ENCODE measurements at places on chromosomes 1 and 21.
A peak's percentile ranks its signal among the peaks of the same experiment; 100 is the strongest.

DNA sequence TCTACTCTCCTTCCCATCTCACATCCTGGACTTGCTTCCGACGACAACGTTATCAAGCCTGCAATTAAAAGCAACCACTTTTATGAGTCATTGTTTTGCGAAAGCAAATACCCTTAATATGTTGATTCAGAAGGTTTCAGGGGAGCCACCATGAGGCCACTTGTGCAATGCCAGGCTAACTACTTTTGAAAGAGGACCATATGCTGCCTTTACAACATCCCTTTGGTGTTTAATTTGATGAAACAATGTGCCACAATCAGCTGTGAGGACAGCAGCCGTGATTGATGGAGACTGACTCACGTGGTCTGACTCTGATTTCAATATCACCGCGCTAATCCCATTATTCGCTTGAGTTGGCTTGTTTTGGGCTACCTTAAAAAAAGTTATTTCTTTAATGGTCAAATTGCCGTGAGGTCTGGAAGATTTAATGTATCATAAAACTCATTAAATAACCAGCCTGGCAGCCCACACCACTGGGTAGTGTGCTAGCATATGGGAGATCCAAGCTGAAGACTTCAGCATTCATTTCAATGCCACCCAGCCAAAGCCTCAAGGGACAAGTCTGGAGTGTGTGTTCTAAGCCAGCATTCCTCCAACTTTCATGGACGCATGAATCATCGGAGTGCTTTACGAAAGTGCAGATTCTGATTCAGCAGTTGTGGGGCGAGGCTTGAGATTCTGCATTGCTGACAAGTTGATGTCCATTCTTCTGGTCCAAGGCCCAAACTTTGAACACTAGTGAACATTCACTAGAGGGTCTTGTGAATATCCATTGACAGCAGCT, 73.3 kb upstream of the PAXBP1 start:
- no peaks in the 10 kb centered on the region for H3K4me1 ChIP-seq
- DNase-seq, result no peak
- peaks cover 24% of the 10 kb centered on the region for H3K27me3 ChIP-seq
- H3K36me3 ChIP-seq, result no peaks in the 10 kb centered on the region
- H3K27ac ChIP-seq, result no peak overlapping the region
- H3K4me3 ChIP-seq, result no peak overlapping the region

GRCh38 chr1:235632506-235633401, 16.8 kb downstream of the GNG4 start:
- H3K27me3 ChIP-seq, result peaks cover 62% of the 10 kb centered on the region
- DNase-seq, result no peak
- no peak overlapping the region for H3K4me3 ChIP-seq
- no peaks in the 10 kb centered on the region for H3K36me3 ChIP-seq
- H3K4me1 ChIP-seq, result peaks cover 12% of the 10 kb centered on the region

DNA sequence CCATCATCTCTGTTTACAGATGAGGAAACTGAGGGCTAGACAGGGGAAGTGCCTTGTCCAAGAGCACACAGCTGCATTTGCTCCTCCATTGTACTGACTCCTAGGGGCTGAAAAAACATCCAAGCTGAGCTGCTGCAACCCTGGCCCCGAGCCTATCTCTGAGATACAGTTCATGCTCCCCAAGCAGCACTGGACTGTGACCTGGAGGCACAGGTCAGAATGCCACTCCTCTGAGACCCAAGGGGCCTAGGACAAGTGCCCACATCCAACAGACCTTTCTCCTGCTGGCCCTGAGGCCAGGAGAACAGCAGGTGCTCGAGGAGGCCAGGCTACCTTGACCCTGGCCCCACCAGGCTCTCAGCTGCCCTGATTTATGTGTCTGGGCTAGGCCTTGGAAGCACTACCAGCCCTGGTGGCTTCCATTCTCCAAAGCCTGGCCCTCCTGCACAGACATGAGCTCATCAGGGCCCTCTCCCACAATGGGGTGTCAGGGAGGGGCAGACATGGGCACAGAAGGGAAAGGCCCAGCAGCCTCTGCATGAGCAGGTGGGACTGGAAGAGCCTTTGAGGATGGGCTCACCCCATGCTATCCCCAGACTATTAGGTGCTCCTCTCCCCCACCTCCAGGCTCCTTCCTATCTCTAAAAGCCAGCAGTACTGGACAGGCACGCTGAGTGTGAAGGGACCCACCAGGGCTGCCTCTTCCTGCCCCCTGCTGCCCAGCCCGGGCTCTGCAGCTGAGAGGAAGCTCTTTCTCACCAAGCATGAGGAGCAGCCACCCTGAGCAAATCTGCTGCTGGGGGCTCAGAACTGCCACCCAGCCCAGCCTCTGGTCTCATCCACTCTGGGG, 18.8 kb downstream of the ADGRB2 start:
- peaks cover 4% of the 10 kb centered on the region for H3K4me1 ChIP-seq
- H3K27ac ChIP-seq, result no peak overlapping the region
- no peaks in the 10 kb centered on the region for H3K36me3 ChIP-seq
- no peak overlapping the region for H3K4me3 ChIP-seq
- peaks cover 37% of the 10 kb centered on the region for H3K27me3 ChIP-seq
- DNase-seq, result peak; percentile 76

- H3K27ac ChIP-seq, result no peak within 1 kb of the TSS
- peaks cover 3% of the 10 kb centered on the region for H3K4me1 ChIP-seq
- H3K36me3 ChIP-seq, result no peaks in the 10 kb centered on the region
- H3K4me3 ChIP-seq, result no peak within 1 kb of the TSS
Observed at GRCh38 chr1:201282931-201283829, at the start of gene PKP1. TSS of gene PKP1 (plus strand) at chr1:201283506. CDS start at chr1:201283703, 197 bp downstream.

DNA sequence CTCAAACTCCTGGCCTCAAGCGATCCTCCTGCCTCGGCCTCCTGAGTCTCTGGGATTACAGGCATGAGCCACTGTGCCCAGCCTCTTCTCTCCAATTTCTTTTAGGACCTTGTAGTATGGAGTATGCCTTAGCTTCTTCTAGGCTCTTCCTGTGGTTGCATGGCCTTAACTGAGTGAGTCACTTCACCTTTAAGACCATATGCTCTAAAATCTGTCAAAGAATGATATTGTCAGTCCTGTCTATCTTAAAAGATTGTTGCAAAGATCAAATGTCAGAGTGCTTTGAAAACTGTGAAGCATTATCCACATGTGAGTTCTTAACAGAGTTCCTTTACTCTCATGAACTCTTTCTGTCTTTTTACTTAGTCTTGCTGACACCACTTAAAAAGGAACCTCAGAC, 37.2 kb downstream of the ATP2B4 start:
- H3K36me3 ChIP-seq, result peaks cover 22% of the 10 kb centered on the region
- H3K4me3 ChIP-seq, result no peak overlapping the region
- H3K27me3 ChIP-seq, result no peaks in the 10 kb centered on the region
- peaks cover 51% of the 10 kb centered on the region for H3K4me1 ChIP-seq

DNA sequence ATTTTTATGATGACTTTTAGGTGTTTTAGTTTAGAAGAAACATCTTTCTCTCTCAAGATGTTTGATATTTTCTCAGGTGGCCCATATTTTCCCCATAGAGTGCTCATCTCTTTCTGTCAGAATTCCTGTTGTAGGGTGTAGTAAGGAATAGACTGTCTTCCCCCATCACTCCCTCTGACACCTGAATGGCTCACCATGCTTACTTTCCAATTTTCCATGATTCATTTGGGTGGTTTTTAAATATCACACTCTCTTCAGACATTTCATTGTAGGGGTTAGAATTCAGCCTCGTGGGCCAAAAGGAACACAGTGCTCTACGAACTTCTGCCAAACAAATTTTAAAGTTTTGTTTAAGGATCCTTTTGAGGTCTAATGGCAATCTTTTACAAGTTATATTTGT, 24.0 kb downstream of the GIPC2 start:
- no peak for DNase-seq
- H3K27me3 ChIP-seq, result peaks cover 20% of the 10 kb centered on the region
- H3K4me1 ChIP-seq, result no peaks in the 10 kb centered on the region
- no peaks in the 10 kb centered on the region for H3K36me3 ChIP-seq
- H3K4me3 ChIP-seq, result no peak overlapping the region
- no peak overlapping the region for H3K27ac ChIP-seq

- H3K4me3 ChIP-seq, result no peak overlapping the region
- H3K4me1 ChIP-seq, result no peaks in the 10 kb centered on the region
- H3K27ac ChIP-seq, result no peak overlapping the region
- H3K36me3 ChIP-seq, result no peaks in the 10 kb centered on the region
- DNase-seq, result no peak
Observed at GRCh38 chr1:61851849-61852669, 109.8 kb downstream of the PATJ start.

DNA sequence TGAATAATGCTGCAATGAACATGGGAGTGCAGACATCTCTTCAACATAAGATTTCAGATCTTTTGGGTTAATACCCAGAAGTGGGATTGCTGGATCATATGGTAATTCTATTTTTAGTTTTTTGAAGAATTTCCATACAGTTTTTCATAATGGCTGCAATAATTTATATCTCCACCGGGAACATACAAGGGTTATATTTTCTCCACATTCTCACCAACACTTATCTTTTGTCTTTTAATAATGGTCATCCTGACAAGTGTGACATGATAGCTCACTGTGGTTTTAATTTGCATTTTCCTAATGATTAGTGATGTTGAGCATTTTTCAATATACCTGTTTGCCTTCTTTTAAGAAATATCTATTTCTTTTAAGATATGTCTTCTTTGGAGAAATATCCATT, 44.5 kb upstream of the WARS2 start:
- H3K4me1 ChIP-seq, result no peaks in the 10 kb centered on the region
- peaks cover 9% of the 10 kb centered on the region for H3K36me3 ChIP-seq
- no peak for DNase-seq
- H3K27me3 ChIP-seq, result no peaks in the 10 kb centered on the region

- no peak for DNase-seq
- H3K27ac ChIP-seq, result no peak overlapping the region
- no peaks in the 10 kb centered on the region for H3K36me3 ChIP-seq
- H3K4me1 ChIP-seq, result no peaks in the 10 kb centered on the region
- H3K27me3 ChIP-seq, result no peaks in the 10 kb centered on the region
- no peak overlapping the region for H3K4me3 ChIP-seq
Observed at GRCh38 chr1:86084998-86085397, 71.6 kb downstream of the COL24A1 start.

DNA sequence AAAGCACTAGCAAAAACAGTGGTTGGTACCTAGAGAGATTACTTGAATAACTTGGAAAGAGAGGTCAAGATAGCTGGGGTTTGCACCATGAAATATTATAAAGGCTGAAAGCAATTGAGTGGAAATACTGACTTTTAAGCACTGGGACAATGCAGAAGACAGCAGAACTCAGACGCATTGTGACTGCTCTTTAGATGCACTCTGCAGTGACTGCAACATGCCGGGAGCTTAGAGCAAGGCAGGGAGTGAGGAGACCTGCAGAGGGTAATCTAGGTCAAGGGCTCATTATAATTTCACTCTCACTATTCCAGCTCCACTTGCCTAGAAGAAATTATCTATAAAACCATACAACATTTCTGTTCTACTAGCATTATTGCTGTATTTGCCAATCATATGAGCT, 36.6 kb downstream of the OLFM3 start:
- H3K4me1 ChIP-seq, result no peaks in the 10 kb centered on the region
- H3K27me3 ChIP-seq, result no peaks in the 10 kb centered on the region
- no peak overlapping the region for H3K4me3 ChIP-seq
- DNase-seq, result no peak

DNA sequence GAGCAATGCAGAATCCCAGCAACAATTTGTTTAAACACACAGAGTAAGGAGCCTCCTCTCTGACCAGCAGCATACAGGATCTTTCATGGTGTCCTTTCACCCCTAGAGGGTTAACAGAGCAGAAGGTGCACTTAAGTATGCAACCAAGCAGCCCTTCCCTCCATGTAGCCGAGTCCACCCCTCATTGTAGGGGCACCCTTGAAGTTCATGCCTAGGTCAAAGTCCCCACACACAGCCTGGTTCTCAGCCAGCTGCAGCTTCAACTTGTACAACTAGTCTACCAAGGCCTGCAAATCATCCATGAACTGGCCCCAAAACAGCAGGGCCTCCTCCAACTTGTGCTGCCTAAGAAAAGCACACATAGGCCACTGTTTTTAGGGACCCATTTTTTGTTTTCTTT, 7.0 kb upstream of the BMP8B start:
- no peak overlapping the region for H3K27ac ChIP-seq
- no peak overlapping the region for H3K4me3 ChIP-seq
- H3K27me3 ChIP-seq, result peaks cover 38% of the 10 kb centered on the region
- no peak for DNase-seq

DNA sequence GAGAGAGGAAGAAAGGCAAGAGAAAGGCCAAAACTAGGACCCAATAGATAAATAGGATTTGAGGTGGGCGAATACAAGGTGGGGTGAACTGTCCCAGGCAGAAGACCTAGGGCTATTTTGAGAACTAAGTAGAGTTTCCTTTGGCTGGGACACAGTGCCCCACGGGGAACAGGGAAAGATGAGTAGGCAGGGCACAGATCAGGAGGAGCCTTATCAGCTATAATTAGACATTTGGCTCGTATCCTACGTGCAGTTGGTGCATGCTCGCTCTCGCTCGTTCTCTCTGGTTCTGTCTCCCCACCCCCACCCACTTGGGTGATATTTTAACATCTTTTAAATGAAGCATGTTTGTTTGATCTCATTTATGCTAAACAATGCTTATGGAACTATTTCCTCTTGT, 235.0 kb upstream of the JUN start:
- H3K4me1 ChIP-seq, result peaks cover 32% of the 10 kb centered on the region
- H3K27me3 ChIP-seq, result peaks cover 6% of the 10 kb centered on the region

GRCh38 chr1:178684542-178685000, 40.5 kb upstream of the RALGPS2 start:
- H3K36me3 ChIP-seq, result no peaks in the 10 kb centered on the region
- no peak for DNase-seq
- no peaks in the 10 kb centered on the region for H3K27me3 ChIP-seq

DNA sequence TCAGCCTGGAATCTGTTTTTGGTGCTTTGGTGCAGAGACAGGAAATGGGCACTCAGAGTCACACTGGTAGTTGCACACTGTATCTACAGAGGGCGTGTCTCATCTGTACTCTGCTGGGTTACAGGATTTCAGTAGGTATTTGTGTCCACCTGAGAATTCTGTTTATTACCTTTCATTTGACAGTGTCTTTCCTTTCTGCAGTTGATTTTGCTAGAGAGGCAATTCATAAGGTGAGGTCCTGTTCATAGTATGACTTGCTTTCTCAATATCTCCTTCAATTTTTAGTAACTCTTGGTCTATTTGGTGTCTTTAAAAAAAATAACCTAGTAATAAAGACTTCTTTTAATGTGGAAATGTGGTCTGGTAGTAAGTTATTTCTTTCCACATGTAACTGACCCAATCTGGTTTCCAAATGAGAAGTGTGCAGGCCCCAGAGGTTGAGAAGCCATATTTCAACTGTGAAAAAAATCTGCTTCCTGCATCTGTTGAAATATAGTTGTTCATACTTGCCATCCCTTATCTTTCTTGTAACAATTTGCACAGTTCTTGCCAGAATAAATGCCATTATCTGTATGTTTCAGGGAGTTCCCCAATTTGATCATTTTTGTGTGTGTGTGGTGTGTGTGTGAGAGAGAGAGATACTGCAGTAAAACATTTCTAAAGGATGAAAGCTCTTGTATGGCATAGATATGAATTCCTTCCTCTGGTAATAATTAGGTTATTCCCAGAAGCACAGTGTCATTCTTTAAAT, 78.4 kb upstream of the DNAJC6 start:
- H3K27ac ChIP-seq, result no peak overlapping the region
- H3K4me1 ChIP-seq, result peaks cover 16% of the 10 kb centered on the region
- DNase-seq, result peak; percentile 34
- H3K4me3 ChIP-seq, result no peak overlapping the region
